ENCODE measurements at places on chromosomes 11 and 22.

- no peak for DNase-seq
Measured at GRCh38 chr11:110779108-110779507, 66.9 kb upstream of the ARHGAP20 start.

DNA sequence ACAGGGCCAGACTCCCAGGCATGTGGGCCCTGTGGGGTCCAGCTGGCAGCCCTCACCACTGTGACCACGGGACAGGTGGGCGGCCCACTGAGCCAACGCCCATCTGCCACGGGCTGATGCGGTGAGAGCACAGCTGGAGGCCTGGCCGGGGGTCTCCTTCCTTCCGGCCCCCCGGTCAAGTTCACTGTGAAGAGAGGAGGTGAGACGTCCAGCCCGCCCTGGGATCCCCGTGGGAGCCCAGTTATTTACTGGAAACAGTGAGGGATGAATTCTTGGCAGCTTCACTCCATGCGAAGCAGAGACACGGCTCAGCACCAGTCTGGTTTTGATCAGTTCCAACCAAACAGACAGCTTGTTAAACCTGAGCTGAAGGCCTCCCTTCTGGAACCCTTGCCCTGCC is 38.7 kb downstream of the WNT11 start:
- DNase-seq = no peak

GRCh38 chr22:36860821-36861659 is at the start of gene NCF4:
Gene NCF4 (plus strand): TSS chr22:36861006. CDS start chr22:36861172, 166 bp downstream.
- no peak for DNase-seq

GRCh38 chr11:12485328-12485727 is 108.0 kb downstream of the PARVA start:
- no peak for DNase-seq

- peak; percentile 5 for DNase-seq
Measured at GRCh38 chr11:1237128-1237580, 14.3 kb downstream of the MUC5B start.

- no peak for DNase-seq
Measured at GRCh38 chr11:11169715-11170351, 183.2 kb downstream of the CSNK2A3 start.

- no peak for DNase-seq
Measured at GRCh38 chr11:133718238-133718637, 127.1 kb downstream of the SPATA19 start.

GRCh38 chr22:40116496-40117200 is 61.1 kb upstream of the TNRC6B start:
- DNase-seq = no peak

Data from glutamatergic neuron (in vitro differentiated cells).